Lower leg skin (tissue), 4 donors: ENCODE measurements at places on chromosomes 1 and 21. TPM values are rescaled to one million over a fixed set of nuclear protein-coding genes. Genes with fewer than 3 reads are reported as not detected.

DNA sequence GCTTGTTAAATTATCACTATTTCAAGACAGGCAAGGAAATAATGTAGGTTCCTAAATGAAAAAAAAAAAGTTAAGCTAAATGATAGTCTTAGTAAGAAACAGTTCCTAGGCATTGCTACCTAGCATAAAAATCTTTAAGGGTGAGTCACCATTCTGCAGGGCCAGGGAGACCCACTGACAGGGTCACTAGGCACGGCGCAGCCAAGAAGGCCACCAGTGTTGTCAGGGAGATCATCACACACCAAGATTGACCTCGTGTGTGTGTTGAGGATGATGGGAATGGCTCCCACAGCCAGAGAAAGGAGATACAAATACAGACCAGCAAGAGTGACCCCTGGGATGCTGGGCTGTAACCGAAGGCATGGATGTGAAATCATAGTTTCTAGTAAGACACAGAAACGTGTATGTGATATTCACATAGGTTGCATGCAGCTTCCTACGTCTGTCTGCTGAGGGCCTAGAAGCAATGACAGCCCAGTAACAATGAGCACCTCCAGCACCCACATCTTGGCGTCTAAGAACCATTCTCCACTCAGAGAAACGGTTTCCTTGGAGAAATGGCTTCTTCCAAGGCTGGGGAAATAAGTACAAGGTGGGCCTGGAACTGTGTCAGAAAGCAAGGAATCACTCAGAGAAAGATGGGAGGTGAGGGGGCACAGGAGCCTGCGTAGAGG lies 29.1 kb downstream of the RIPK4 start:
- DNase-seq: no peak

DNA sequence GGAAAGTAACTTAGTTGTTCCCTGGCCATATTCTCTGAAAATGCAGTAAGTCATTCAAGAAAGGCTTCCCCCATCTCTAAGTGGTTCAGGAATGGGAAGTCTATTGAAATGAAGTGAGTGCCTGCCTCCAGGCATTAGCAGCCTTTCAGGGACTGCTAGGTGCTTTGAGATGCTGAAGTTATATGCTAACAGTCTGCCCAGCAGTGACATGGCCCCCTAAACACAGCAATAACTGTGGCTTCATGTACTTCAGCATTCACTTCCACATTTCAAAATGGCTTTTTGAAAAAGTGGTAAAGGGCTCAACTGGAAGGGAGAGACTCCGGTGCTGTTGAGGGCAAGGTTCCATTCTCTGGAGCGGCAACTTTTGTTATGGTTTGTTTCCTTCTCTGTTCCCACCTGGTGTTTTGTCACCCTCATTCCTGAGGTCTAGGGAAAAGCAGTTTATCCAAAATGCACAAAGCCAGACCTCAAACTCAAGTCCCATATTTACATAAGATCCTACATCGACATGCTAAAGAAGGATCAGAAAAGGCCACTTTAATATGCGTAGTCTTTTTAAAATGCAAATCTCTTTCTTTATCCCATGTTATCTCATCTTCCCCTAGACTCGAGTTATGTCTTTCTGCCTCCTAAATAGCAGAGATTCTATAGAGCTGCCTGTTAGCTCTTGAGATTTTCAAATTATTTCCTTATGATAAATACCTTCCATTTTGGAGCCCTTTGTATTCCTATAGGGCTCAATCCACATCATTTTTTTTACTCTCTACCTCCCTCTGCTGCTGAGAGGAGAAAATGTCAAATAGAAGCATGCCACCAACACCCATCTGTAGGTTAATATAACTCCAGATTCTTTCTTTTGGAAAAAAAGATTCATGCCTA lies 34.2 kb upstream of the LRRC8C start:
- no peak for DNase-seq

The BMP8B gene
- 1.6 TPM for total RNA-seq

The IFI44L gene
- total RNA-seq: 0.84 TPM

DNA sequence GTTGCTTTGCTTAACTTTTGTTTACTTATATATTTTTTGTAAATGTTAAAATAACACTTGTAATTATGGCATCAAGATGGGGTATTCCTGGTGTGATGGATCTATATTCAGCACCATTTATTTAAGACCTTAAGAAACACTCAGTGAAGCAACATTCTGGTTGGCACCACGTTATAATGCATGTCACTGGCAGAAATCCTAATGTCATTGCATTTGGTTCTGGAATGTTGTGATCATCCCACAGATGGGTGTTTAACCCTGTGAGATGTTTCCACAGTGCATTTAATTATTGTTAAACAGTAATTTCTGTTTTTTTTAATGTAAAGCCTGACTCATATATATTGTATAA lies 116.5 kb downstream of the NOS1AP start:
- DNase-seq: no peak

DNA sequence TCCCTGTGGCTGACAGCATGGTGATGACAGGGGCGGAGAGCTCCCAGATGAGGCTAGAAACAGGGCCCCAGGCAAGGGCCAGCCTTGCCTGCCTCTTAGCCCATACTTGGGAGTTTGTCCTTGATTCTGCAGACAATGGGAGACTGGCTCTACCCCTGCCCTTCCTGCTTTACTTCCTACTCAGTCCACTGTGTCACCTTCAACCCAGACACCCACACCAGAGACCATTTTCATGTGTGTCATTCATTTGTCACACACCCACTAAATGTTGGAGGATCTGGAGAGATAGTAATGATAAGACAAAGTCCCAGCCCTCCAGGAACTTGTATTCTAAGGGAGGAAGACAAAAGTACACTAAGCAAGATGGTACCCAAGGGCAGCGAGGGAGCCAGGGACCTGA lies 43.7 kb downstream of the SYT6 start:
- no peak for DNase-seq

DNA sequence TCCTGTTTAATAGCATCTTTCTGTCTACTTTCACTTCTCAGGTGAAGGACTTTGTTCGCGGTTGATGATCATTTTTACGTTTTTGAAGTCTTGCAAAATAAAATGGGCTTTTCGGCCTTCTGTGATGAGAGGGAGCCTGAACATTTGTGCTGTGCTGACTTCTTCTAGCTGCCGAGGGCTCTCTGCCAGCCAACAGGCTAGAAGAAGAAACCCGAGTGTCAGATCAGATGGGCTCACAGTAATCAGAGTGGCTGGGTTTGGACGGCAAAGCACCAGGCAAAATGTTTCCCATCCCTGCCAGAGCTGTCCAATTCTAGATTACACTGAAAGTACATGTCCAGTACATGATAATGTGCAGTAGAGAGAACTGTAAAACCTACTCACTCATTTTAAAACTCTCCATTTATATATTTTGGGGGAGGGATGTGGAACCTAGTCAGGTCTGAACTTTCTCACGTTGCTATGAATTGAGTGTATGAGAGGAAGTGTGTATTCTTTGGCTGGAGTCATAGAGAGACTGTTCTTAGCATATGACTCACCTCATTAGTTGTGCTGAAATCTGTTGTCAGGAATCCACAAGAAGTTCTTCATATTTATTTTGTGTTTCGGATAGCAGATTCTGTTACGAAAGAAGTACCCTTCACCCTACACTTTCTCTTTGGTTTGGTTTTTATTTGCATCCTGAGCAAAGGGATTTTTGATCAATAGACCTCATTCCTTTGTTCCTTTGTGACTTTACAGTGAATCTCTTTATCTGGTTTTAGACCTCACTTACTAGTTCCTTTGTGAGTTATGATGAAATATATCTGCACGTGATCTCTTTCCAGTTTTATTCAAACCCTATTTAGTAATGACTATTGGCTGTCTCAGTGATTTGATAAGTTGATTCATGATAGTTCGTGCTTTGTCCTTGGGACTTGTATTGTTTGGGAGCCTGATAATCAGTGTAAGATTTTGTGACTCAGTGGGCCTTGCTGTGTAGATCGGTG lies 4.8 kb downstream of the ATP1A1 start:
- DNase-seq: peak; percentile 90

GRCh38 chr1:56194701-56195300 lies 384.6 kb downstream of the PLPP3 start:
- no peak for DNase-seq

DNA sequence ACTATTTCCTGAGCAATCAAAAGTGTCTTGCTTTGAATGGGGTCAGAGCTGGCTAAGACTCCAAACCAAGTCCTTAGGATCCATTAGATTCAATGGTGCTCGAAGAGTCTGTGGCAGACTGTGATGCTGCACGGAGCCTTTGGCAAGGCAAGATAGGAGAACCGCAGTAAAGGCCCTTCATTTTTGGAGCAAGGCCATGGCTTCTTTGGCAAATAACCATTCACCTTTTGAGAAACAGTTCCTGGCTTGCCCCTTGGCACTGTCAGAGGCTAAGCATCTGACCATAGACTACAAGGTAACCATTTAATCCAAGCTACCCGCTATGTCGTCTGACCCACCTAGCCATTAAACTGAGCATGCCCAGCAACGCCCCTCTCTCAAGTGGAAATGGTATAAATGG lies 45.2 kb downstream of the EDN2 start:
- no peak for DNase-seq

- DNase-seq: no peak
These were observed 145.6 kb upstream of the TNR start for GRCh38 chr1:175888996-175889395.

The PLA2G2D gene
- total RNA-seq: not detected

DNA sequence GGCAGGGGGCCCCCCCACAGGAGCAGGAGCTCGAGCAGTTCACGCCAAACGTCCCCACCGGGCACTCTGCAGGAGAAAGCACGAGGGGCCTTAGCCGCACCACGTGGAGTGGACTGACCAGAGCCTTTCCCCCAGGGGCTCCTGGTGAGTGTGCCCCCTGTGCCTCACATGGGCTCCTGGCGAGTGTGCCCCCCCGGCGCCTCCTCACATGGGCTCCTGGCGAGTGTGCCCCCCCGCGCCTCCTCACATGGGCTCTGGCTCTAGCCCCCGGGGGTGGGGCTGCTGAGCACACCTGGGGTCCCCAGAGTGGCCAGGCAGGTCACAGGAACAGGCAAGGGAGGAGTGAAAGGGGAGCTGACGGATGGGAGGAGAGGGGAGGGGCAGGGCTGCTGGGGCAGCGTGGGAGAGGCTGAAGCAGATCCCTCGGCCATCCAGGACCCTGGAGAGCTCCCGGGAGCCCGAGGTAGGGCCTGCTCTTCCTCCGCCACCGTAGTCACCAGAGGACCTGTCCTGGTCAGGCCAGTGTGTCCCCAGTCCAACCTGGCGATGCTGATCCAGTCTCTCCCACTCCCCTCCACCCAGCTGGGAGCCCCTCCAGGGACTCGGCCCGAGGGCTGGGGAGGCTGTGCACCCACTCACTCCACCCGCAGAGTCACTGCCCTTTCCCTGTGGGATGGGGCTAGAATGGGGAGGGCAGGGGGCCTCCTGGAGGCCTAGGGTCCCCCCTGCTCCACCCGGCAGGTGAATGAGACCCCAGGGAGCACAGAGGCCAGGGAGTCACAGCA lies 47.6 kb downstream of the ARHGEF16 start:
- DNase-seq: peak; percentile 51

- DNase-seq: no peak
These were observed 68.4 kb downstream of the CACNA1E start for GRCh38 chr1:181551754-181552153.

The DIP2A gene
- 37.3 TPM for total RNA-seq

DNA sequence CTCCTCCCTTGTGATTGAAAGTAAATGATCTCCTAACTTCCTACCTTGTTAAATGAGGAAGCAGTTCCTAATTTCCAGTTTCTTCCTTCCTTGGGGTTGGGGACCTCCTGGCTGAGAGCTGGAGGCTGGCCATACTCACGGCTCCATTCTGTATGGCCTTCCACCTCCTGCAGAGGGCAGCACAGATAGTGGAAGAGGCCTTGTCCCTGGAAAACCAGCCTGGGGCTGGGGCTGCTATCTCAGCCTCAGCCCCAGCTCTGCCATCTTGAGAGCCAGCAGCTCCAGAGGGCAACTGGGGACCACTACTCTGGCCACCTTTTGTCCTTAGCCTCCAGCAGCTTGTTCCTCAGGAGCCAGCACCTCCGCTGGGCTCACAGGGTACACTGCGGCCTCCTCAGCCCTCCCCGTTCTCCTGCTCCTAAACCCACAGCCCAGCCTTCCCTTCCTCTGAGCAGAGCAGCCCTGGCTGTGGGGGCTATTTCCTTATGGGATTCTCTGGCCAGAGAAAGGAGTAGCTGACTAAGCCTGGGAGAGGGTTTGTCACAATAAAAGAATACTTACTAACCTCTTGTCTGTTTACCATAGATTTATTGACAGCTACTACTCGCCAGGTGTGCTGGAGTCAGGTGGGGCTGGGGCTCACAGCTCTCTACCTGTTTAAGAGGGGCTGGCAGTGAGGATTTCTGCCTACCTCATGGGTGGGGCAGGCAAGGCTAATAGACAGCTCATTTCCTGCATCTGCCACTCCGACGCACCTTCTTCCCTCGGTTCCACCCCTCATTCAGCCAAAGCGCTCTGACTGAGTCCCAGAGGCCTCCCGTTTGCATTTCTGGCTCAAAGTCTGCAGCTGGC lies 6.3 kb downstream of the TMEM234 start:
- no peak for DNase-seq

DNA sequence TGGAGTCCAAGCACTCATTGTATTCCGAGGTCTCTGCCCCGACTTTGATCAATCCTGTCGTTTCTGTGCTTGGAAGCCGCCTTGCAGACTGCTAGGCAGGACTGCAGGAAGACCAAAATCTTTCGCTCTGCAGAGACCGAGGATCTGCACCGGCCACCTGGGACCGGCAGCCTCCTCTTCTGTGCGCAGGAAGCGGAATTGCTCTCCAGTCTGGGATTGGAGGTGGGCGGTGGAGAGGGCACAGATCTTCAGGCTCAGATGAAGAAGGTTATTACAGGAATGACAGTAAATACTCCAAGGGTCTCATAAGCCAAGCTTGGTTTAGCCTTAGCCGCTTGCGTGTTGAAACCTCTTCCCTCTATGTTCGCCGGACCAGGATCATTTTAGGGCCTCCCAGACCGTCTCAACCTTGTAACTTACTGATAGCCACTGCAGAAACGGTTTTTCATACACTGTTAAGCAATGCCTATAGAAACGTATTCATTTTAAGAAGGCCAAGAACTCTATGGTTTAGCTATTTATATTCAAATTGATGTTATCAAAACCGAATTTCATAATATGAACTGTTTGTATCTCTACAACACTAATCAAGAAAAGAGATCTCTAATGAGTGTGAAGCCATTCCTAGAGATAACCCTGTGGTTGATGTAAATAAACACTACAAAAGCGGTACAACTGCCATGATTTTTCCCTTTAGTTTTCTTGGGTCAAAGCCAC lies 1.1 kb downstream of the MIA3 start:
- no peak for DNase-seq

DNA sequence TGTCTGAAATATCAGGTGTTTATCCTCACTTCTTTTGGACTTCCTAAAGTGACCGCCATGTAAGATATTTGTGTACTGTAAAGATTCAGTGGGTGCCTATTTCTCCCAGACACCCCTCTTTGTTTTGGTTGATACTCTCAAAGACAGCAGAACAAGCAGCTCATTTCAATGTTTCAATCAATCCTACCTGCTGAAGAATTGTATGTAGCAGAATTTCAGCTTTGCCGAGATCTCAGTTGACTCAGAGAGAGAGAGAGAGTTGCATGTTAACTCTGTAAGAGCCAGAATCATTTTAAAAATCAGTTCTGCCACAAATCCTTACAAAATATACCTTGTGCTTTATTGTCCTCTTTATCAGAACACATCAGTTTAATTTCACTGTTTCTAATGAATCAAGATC lies 987.3 kb downstream of the ADGRL2 start:
- DNase-seq: no peak

The C1orf53 gene
- total RNA-seq: 10.2 TPM
